ENCODE measurements at places on chromosomes 16 and 17.

DNA sequence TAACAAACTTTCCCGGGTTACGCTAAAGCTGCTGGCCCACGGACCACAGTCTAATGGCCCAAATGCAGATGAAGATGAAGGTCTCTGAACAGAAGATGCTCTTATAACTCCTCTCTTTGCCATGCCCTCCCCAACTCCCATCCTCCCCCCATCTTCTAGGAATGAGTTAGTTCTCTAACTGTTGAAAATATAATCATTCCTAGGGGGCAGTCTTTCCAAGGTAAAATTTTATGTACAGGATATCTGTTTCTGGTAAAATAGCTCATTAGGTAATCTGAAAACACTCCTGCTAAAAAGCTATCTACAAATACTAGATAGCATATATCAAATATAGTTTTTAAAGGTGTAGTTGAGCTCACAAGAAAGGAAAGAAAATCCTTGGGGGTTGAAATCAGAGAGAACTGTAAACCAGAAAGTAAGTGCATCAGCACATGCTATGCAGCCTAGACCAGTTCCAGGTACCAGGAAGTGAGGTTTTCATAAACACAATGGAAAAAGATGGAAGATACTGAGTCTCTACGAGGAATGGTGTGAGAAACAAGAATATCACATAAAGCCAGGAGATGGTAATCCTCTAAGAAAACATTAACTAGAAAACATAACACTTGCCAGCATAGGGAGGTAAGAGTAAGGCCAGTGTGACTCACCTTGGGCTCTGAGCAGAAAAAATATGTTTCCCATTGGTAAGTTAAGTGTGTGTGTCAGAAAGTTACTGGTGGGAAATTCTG is 38.1 kb downstream of the CMC2 start:
- DNase-seq: no peak

- no peak for DNase-seq
Measured at GRCh38 chr16:17470182-17470907, 415 bp downstream of the XYLT1 start.

- no peak for DNase-seq
Measured at GRCh38 chr17:75295201-75296158, 6.2 kb upstream of the SLC25A19 start.

GRCh38 chr17:49114703-49115102 is 17.9 kb upstream of the B4GALNT2 start:
- no peak for DNase-seq

DNA sequence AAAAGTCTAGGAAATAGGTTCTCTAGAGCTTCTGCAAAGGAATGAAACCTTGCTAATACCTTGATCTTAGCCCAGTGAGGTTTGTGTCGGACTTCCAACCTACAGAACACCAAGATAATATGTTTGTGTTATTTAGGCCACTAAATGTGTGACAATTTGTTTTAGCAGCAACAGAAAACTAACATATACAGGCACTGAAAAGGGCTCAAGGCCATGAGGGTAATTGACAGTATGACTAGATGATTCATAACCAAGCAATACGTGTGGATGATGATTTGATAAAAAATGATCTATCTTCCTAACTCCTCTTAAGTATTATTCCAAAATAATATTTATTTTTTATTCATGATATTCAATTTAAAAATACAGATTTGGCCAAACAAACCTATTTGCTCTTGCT is 27.7 kb upstream of the MED13 start:
- no peak for DNase-seq

GRCh38 chr16:12553191-12553590 is 250.5 kb downstream of the CPPED1 start:
- DNase-seq: peak; percentile 49

- no peak for DNase-seq
Measured at GRCh38 chr16:85988306-85988705, 89.3 kb downstream of the IRF8 start.

DNA sequence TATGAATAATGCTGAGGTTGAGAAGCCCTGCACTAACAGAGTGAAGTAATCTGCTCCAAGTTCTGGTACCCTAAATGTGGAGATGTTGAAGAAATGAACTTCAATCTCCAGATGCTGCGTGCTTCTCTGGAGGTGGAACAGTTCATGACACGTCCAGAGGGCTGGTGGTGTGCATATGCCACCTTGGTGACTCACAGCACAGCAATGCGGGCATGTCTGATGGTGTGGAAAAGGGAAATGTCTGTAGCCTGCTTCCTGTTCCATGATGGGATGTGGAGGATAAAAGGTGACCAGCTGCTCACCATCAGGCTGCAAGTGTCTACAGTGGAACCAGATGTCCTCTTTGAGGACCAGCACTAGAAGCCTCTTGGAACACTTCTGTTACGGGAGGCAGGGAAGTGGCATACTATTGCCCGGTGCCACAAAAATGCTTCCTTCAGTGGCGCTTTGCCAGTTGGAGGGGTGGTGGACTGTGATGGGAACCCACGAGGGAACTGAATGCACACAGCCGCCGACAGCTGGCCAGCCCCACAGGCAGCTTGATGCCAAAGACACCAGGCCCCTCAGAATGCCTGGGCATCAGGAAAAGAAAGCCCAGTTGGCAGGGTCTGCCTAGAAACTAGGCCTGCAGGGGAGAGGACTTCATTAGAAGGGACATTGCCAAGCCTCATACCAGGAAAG is 19.9 kb downstream of the SNX11 start:
- peak; percentile 37 for DNase-seq

DNA sequence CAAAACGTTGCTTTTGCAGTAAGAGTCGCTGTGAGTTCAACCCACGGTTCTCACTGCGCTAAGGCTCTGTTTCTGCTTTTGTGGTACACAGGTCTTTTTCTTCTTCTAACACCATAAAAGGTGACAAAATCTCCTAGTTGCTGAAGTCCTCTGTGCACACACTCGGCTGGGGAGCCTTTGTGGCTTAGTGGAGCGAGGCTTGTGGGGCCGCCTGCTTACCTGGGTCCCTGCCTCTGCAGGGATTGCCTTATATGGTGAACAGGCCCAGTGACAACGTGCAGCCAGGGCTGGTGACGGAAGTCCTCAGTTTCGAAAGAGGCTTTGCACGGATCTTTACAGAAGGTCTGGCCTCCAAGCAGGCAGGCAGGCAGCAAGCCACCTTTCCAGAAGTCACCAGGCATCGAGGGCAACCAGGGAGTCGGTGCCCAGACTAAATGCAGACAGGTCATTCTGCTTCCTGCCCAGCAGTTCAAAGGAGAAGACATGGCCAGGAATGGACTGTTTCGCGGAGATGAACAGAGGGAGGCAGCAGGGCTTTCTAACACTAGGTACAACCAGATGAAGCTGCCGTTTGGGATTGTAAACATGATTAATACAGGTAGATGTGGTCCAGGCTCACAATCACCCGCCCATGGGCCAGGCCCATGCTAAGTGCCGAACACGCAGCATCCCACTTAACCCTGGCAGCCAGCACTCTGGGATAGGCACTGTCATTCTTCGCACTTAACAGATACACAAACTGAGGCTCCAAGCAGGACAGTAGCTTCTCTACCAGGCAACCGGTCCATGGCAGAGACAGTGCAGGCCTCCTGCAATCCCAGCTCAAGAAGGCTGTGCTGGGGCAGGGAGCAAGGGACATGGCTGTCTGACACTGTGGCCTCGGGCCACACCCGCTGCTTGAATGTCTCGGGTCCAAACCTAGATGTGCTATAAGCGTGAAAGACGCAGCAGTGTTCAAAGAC is 10.7 kb upstream of the MEAK7 start:
- no peak for DNase-seq

DNA sequence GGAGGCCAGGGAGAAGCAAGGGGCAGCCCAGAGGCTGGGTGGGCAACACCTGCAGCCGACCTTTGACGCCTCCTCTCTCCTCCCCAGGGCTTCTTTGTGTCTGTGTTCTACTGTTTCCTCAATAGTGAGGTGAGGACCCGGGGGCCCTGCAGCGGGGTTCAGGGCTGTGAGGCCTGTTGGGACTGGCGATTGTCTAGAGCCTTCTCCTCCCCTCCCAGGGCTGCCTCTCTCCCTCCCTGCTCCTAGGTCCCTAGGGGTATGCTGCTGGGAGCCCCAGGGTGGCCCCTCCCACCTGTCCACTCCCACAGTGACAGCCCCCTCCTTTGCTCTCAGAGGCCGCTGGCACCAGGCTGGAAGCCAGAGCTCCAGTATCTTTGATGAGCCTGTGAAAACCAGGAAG is 10.8 kb upstream of the SPPL2C start:
- no peak for DNase-seq

DNA sequence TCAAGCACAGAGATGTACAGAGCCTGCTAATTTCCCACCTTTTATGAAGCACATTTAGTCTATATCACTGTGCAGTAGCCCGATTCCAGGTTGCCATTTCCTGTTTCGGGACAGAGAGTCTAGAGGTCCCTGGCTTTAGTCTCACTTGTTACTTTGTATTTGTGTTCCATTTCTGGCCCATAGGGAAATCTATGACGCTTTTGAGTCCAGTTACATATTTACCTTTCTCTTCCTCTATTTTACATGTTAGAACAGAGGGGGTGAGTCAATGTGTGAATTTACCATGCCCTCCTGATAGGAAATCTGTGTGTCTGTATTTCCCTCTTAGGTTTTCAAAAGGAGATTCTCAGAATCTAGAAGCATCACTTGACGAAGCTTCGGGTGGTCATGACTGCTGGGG is 227.1 kb upstream of the ZFHX3 start:
- DNase-seq: no peak

DNA sequence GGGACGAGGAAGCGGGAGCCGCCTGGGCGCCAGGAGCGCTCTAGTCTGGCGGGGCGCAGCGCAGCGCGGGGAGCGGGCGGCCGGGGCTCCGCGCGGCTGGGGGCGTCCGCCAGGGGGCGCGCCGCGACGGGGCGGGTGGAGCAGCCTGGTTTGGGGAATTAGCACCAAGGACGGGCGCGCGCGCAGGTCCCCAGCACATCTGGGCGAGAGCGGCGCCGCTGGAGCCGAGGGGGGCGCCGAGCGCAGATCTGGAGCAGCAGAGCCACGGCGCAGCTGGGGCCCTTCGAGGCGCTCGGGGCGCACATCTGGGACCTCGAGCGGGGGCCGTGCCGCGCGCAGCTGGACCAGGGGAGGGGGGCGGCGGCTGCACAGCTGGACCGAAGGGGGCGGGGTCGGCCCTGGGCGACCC is at the start of gene NXPH3:
NXPH3 (plus strand) TSS at position 193 of the 409 bp plus-strand sequence. CDS start 349 bp downstream, outside the sequence.
- peak; percentile 65 for DNase-seq

DNA sequence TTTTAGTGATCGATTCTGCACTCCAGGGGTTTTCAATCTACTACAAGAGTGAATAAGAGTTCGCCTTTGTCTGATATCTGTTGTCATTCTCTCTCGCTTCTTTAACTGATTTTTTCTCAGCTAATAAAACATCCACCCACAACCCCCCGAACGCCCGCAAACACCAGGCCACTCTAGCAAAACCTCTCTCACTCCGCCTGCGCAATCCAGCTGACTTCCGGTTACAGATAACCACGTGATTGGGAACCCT is 338 bp upstream of the RPL19 start:
- peak; percentile 97 for DNase-seq

DNA sequence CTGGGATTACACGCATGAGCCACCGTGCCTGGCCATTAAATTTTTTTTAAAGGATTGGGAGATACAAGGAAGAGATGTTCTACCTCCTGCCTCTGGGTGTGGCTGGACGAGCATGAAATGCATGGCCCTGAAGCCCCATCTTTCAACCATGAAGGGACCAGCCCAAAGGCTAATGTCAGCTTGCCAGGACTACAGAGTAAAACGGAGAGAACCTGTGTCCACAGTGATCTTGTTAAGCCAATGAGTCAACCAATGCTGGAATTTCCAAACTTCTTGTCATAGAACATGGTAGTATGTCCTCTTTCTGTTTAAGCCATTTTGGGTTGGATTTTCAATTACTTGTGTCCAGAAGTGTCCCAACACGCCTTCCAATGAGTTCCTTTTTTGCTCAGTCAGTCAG is 71.3 kb downstream of the RTN4RL1 start:
- no peak for DNase-seq
